Right lobe of liver (tissue), 6 donors: ENCODE measurements at places on chromosomes 1 and 21.

DNA sequence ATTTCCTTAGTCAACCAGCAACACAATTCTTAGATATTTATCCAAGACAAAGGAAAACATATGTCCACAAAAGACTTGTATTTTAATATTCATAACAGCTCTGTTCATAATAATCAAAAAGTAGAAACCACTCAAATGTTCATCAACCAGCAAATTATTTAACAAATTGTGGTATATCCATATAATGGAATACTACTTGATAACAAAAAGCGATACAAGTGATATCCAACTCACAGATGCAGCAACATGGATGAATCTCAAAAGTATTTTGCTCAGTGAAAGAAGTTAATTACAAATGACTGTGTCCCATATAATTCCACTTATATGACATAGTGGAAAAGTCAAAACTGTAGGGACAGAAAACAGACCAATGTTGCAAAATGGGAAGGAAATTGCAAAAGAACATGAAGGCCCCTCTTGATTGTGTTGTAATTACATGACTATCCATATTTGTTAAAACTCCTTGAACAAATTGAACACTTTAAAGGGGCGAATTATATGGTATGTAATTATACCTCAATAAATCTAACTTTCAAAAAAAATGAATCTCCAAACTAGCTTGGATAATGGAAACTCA is 116.9 kb downstream of the EDEM3 start:
- no peak for DNase-seq

DNA sequence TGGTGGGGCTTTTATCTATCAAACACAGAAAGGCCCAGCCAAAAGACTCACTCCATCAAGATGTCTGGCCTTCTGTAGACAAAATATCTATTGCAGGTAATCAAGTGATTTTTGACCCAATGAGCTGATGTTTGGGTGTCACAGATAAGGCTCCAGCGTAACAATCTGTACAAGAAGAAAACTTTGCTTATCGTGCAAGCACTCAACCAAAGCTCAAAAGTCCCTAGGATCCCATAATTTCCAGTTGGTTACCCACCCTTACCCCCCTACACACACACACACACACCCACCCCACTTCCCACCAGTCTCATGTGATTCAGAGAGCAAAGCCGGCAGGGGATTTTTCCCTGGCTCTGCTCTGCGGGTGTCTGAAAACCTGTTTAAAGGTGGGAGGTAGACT is 5.8 kb downstream of the ITPKB start:
- DNase-seq: no peak

GRCh38 chr1:215569986-215570824 is 3.1 kb downstream of the KCTD3 start:
- DNase-seq: no peak

DNA sequence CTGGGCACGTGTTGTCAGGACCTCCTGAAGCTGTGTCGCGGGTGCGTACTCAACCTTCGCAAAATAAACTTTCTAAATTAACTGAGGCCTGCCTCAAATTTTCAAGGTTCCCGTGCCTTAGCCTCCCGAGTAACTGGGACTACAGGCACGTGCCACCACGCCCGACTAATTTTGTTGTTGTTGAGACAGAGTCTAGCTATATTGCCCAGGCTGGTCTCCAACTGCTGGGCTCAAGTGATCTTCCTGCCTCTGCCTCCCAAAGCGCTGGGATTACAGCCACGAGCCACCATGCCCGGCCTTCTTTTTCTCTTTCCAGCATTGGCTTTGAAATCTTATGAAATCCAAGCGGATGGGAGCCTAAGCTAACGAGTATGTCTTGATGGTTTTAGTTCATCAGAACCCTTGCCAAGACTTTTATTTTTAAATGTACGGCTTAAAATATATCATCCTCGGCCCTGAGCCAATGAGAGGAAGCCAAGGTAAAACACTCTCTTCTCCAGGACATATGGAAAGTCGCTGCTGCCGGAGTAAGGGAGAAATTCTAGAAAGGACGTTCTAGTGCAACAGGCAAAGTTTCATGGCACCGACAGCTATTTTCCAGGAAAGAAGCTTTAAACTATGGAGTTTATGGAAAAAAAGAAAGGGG is 12.7 kb upstream of the ERVH48-1 start:
- DNase-seq: no peak

GRCh38 chr1:232016616-232017015 is 390.0 kb downstream of the DISC1 start:
- no peak for DNase-seq

GRCh38 chr1:46363121-46363520 is 22.5 kb downstream of the NSUN4 start:
- DNase-seq: no peak

- DNase-seq: peak; percentile 66
Measured at GRCh38 chr1:31587720-31588423, 11.6 kb downstream of the TINAGL1 start.

GRCh38 chr1:187877220-187877619 is 1048.5 kb downstream of the PLA2G4A start:
- DNase-seq: no peak

DNA sequence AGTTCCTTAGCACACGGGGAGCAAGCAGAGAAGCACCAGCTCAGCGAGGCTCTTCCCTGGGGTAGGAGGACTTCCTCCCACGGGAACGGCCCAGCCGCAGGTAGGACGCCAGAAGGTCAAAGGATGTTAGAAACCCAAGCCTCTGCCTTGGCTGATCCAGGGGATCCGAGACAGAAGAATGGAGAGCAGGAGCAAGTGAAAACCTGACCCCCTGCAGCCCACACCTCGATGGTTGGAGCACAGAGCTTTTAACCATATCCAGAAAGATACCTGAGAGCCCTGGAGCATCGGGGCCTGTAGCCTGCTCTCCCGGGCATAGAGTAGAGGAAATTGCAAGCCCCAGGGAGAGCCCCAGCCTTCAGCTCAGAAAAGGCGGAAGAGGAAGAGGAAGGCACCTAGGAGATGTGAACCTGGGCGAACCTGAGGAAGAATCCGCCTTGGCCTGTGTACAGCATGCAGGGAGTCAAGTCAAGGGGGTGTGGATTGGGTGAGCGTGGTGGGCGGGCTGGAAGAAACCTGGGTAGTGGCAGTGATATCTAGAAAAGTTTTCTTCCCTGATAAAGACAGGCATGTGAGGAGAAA is 76.3 kb downstream of the PSMG1 start:
- no peak for DNase-seq

DNA sequence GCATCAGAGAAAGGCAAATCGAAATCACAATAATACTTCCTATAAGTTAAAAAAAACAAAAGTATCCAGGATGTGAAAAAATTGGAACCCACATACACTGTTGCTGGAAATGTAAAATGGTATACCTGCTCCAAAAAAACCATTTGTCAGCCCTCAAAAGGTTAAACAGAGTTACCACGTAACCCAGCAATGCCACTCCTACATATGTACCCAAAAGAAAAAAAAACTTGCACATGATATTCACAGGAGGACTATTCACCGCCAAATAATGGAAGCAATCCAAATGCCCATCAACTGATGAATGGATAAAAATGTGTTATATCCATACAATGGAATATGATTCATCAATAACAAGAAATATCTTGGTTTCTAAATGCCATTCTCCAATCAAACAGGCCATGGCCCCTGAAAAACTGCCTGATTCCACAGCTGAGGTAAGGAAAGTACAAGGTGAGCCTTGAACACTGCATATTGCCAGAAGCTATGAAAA is 38.8 kb upstream of the PSMG1 start:
- DNase-seq: no peak

- no peak for DNase-seq
Measured at GRCh38 chr1:238653693-238654321, 732.6 kb upstream of the CHRM3 start.

- no peak for DNase-seq
Measured at GRCh38 chr21:17784180-17784598, 35.0 kb downstream of the C21orf91 start.

GRCh38 chr1:88466011-88466410 is 218.1 kb upstream of the PKN2 start:
- DNase-seq: no peak

DNA sequence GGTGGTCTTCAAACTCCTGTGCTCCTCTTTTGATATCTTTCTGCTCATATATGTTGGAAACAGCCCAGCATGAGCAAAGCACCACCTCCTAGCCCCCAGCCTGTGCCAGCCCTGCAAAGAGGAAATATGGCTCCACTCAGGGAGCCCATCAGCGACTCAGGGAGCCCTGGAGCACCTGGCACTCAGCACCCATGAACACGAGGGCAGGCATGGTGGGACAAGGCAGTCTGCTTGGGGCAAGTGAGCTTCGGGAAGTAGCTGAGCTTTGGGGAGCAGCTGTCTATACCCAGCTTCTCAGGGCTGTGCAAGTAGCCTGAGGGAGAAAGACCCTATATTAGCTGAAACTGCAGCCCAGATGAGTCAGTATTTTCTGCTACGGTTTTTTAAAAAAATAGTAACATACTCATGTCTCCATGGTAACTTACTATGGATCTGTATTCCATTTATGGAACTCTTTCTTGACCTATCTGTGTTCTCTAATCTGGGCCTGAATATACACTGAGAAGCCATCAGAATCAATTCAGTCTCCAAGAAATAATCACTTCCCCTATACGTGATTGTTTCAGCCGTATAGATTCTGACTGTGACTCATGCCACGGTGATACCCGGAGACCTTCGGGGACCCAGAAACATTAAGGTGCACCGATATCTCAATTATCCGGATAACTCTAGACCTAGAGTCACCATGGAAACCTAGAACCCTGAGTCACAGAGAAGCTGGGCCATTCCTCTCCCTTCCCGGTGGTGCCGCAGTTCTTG is 1.5 kb upstream of the ETS2 start:
- no peak for DNase-seq

DNA sequence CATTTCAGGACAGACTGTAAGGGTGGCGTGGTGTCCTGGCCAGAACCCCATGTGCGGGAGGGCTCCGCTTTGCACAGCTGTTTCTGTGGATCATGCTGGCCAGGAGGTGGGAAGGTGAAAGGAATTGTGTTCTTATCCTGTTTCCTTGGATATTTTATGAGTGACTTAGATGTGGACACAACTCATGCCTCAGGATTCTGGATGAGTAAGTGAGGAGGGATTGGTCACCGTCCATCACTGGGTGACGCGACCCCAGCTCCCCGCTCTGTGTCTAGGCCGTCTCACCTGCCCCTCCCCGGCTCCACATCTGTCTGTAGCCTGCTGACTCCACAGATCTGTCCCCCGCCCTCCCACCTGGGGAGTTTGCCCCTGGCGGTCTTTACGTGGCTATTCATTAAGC is 48.8 kb downstream of the PIK3CD start:
- no peak for DNase-seq

- no peak for DNase-seq
Measured at GRCh38 chr1:184032930-184033418, 4.6 kb downstream of the COLGALT2 start.

DNA sequence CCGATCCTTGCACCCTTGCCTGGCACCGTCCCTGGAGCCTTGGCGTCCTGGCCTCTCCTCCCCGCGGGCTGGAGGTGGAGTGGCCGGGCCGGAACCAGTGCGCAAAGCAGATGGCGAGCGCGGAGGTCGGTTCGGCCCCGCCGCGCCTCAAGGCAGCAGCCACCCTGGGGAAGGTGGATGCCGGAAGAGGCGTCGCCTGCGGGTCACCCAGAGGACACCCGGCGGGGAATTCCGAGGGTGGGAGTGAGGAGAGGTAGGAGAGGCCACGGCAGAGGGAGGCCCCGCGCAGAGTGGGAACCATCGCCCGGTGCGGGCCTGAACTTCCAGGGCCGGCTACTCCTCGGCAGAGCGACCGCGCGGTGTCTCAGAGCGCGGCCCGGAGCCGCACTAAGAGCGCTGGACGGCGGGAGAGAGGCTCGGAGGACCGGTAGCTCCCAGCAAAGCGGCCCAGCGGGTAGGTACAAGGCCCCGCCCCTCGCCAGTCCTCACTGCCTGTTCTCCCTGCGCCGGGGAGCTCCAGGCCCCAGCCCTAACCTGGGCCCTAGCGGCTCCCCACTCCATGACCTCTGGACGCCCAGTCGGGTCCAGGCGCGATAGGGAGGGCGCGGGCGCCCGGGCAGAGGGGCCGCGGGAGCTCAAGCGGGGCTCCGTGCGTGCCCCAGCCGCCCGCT is at the start of gene RNF207:
TSS of gene RNF207 (plus strand) at position 271 of the 671 bp plus-strand sequence. CDS start 417 bp downstream, outside the sequence.
- peak; percentile 85 for DNase-seq

DNA sequence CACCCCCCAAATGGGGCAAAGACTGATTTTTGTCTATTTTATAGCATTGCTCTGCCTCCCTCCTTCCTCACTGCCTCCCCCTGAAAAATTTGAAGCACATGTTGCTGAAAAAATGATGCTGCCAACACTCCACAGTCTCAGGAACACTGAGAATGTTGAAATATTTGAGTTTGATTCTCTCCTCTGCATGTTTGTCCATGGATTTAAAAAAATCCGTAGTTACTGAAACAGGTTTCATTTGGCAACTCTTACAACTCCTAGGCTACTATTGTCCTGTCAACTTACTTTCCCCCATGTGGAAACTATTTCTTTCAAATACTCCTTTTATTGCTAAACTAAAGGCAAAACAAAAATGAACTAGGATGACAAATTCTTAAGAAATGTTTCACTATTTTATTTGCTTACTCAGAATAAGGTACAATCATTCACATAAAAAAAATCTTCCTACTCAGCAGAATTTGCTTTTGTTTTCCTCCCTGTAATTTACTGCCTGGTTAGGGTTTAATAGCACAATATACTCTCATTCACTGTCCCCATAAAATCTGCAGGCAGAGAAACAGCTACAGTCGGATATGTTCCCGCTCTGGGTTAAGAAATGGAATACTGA is 50.2 kb downstream of the C21orf91 start:
- DNase-seq: no peak

- DNase-seq: no peak
Measured at GRCh38 chr1:118294875-118295642, 110.0 kb upstream of the SPAG17 start.

- DNase-seq: no peak
Measured at GRCh38 chr1:25170439-25170838, 61.9 kb downstream of the SYF2 start.

GRCh38 chr1:53663529-53664300 is 75.2 kb downstream of the GLIS1 start:
- peak; percentile 24 for DNase-seq

- no peak for DNase-seq
Measured at GRCh38 chr1:172622541-172622940, 36.4 kb upstream of the FASLG start.

GRCh38 chr1:55669293-55669692 is 454.1 kb upstream of the USP24 start:
- DNase-seq: no peak
